RPMI7951 (cell line): ENCODE measurements at places on chromosomes 3 and 15.

DNA sequence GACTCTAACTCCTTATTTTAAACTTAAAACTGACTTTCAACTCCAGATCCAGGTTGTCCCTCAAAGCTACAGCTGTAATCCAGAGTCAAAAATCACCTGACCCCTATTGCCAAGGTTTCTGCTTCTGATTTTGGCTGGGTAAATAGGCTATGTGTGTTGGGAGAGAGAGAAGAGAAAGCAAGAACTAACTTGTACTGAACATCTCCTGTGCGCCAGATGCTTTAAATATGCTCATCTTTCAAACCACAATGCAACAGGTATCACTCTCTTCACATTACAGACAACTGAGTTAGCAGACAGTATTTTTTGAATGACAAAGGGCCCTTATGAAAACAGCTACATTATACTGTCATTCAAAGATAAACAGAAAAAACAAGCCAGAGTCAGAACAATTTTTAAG, 7.0 kb downstream of the WWTR1 start:
- DNase-seq: no peak

- peak; percentile 10 for DNase-seq
Observed at GRCh38 chr3:60316121-60316797, 935.0 kb downstream of the FHIT start.

DNA sequence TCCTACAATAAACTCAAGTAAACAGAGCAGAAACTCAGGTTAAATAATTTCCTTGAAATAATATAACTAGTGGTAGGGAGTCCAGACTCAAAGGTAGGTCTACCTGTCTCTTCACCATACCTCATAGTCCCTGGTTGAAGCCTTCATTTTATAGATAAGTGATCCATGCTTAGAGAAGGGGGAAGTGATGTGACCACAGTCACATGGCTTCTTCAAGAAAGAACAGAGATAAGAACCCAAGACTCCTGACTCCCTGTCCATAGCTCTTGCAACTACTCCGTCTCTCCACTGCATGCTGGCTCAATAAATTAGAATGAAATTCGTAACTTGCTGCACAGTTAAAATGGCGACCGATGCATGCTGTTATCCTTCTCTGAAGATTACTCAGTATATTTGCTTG, 11.0 kb upstream of the C15orf61 start:
- DNase-seq: no peak

GRCh38 chr15:97081666-97082226, 751.2 kb downstream of the NR2F2 start:
- DNase-seq: no peak

- peak; percentile 74 for DNase-seq
Observed at GRCh38 chr3:58640700-58641372, 25.7 kb downstream of the FAM3D start.

DNA sequence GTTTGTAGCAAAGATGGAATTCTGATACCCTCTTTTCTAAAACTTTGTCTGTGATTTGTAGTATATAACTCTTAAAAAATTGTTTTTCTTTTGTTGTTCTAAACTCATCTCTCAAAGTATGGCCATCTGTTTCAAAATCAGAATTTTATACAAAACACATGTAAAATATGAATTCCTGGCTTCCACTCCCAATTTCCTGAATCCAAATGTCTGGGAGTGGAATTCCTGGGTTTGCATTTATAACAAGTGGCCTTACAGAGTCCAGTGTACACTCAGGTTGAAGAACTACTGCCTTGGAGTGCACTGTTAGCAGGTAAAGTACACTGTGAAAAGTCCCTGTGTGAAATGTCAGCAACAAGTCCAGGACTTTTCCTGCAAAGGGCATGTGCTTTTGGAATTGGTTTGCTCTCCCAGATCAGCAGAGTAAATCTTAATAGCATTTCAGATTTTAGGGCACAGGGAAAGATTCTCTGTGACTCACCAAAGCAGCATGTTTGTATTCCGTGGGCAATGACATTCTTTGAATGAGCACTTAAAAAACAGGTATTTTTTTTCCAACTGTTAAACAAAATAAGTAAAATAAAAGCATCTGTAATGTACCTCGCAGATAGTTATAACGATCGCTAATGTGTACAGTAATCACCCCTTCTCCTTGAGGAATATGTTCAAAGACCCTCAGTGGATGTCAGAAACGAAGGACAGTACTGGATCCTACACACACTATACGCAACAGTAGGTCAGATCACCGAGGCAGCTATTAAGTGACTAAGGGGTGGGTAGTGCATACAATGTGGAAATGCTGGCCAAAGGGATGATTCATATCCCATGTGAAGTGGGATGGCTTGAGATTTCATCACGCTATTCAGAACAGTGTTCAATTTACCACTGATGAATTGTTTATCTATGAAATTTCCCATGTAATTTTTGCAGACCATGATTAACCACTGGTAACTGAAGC, 2.0 kb upstream of the CLDN16 start:
- peak; percentile 93 for DNase-seq

- no peak for DNase-seq
Observed at GRCh38 chr3:151382671-151383070, 1.9 kb downstream of the P2RY12 start.

GRCh38 chr3:150210461-150211110, 197.5 kb upstream of the TSC22D2 start:
- no peak for DNase-seq

DNA sequence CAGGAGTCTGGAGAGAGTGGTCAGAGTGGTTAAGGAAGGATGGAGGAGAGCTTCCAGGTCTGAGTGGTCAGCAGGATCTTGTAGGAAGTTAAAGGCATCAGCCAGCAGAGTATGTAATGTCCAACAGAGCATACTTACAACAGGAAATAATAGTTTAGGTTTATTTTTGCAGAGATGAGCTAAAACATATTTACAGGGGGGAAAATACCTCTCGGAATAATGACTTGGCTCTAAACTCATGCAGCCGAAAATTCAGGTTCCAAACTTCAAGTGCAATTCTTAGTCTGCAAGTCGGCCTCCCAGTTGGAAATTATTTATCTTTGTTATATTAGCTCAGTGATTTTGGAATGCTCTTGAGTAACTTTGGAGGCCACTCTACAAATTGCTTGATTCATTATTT, 385.0 kb upstream of the C2CD4B start:
- DNase-seq: no peak

DNA sequence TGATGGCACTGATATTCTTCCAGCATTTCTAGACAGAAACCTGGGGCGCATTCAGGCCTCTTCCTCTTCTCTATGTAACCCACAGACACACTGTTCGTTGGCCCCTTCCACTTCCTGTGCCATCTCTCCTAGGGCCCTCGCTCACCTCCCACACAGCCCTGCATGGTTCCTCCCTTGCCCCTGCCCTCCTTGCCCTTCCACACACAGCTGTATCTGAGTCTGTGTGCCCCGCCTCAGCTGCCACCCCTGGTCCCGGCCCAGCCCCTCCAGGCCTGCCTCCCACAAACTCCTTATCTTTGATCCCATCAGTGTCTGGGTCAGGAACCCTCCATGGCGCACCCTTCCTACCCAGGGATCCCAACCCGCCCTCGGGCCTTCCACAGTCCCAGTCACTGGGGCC, 37.9 kb downstream of the RAB6B start:
- peak; percentile 4 for DNase-seq

GRCh38 chr3:53223541-53223966, 32.3 kb downstream of the TKT start:
- no peak for DNase-seq

- DNase-seq: peak; percentile 31
Observed at GRCh38 chr15:55741833-55742497, 987 bp downstream of the PRTG start.

GRCh38 chr3:4984511-4984864, 5.3 kb downstream of the BHLHE40 start:
- no peak for DNase-seq

GRCh38 chr15:65460741-65461347, 38.1 kb upstream of the IGDCC4 start:
- peak; percentile 26 for DNase-seq

GRCh38 chr15:72732516-72732915, 46.5 kb downstream of the BBS4 start:
- no peak for DNase-seq

DNA sequence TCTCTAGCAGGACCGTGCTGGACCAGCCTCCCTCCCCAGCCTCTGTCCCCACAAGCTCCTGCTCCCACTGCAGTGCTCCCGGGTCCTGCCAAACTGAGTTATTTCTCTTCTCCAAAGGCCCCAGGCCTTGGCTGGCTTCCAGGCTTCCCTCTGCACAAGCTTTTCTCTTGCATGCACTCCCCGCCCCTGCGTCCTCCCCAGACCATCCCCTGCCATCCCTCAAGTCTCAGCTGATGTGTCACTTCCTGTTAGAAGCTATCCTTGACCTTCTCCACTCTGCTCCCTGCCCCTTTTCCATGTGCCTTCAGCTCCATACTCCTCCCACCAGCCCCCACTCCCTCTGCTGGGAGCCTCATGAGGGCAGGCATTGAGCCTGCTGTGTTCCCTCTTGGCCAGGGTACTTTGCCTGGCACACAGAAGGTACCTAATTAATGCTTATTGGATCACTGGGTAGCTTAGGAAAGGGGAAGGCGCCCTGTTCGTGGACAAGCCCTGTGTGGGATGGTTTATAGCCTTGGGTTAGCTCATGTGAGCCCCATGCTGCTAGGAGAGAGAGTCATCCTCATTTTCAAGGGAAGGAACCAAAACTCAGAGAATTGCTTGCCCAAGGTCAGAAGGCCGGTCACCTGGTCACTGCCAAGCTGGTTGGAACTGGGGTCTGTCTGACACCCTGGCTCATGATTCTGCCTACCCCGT, 56.4 kb downstream of the FEM1B start:
- peak; percentile 93 for DNase-seq

- DNase-seq: no peak
Observed at GRCh38 chr3:35790764-35791163, 151.4 kb downstream of the ARPP21 start.

DNA sequence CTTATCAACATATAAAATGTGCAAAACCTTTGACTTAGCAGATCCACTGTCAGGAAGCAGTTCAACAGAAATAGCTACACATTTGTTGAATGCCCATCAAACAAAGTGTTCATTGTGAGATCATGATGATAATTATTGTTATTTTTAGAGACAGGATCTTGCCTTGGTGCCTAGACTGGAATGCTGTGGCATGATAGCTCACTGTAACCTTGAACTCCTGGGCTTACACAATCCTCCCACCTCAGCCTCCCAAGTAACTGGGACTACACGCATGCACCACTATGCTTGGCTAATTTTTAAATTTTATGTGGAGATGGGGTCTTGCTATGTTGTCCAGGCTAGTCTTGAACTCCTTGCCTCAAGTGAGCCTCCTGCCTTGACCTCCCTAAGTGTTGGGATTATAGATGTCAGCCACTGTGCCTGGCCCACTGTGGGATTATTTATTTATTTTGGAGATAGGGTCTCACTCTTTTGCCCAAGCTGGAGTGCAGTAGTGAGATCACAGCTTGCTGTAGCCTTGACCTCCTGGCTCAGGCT, 8.8 kb downstream of the MAP2K5 start:
- DNase-seq: no peak

GRCh38 chr3:4793311-4793710, 185.9 kb upstream of the BHLHE40 start:
- DNase-seq: no peak

DNA sequence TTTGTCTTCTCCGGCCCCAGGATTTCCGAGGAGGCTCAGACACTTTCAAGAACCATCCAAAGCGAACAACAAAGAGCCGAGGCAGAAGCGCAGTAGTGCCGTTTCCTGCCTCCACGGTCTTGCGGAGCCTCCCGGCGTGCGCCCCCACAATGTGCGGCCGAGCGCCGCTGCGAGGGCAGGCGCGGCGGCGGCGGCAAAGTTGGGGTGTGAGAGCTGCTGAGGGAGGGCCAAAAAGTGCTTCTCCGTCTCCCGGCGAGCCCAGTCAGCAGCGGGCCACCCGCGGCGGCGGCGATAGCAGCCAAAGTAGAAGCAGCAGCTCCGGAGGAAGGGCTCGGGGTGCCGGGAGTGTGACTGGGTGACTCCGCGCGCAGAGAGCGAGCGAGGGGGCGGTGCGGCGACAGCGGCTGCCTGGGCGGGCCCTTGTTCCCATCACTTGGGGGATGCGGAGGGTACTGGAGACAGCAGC, 749.1 kb downstream of the ROBO1 start:
- DNase-seq: peak; percentile 74

DNA sequence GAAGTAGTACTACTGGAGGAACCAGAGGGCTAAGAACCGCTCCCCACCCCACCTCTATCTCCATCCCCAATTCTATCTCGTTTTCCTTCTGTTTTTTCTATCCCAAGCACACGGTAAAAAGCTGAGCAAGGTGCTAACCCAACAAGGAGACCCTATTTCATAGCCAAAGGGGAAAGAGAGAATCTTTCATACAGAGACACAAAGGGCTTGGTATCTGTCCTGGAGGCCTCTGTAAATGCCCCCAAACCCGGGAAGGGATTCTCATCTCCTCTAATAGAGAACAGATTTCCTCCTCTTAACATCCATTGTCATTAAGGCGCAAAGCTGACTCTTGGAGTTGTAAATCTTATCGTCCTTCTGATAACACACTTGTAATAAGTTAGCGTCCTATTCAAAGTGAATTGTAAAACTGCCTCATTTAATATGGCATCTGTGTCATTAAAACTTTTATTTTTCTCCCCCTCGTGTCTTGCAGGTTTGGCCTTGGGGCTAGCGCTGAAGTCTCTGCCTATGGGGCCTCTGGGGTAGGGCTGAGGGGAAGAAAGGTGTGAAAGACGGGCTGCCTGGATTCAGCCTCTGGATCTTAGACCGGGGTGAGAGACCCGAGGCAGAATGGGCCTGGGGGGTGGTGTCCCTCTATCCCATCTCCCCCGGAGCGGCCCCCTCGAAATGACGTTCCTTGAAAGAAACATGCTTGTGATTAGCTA, 12.1 kb downstream of the NR2F2 start:
- DNase-seq: no peak

- DNase-seq: peak; percentile 89
Observed at GRCh38 chr3:126472277-126473006, 3.2 kb downstream of the ZXDC start.

- peak; percentile 25 for DNase-seq
Observed at GRCh38 chr15:51706291-51706690, 25.0 kb downstream of the SCG3 start.

DNA sequence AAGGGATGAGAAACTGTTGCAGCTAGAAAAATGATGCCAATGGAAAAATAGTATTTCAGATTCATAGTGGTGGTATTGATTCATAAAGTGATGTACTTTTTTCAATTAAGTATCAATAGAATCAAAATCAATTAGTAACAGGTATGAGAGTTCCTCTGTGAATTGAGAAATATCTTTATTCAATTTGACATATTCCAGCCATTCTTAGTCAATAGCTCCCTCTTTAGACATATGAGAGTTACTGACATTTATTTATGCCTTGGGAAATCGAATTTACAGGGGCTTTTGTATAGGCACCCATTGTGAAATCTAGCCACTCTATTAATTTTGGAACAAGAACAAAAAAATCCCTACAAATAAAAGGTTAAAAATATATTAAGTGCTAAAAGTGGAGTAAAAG, 386.9 kb upstream of the CNTN3 start:
- DNase-seq: no peak

GRCh38 chr15:58297639-58298038, 134.2 kb upstream of the LIPC start:
- DNase-seq: no peak

DNA sequence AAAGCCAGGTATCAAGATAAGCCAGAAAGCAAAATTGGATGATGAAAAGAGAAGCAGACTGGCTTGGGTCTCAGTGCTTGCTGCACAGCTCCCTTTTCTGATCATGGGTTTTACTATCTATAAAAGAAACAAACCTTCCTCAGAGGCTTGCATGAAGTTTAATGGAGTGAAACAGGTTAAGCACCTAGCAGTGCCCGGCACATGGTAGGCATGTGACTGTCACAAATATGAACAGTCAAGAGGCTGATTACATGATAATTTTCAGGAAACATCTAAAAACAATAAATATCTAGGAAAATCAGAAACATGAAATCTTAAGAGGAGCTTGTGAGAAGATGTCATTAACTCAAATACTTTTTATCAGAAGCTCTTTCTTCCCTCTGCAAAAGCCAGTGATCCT, 519.2 kb downstream of the EPHB1 start:
- DNase-seq: no peak
